Stimulated activated effector memory CD8-positive, alpha-beta T cell treated with anti-CD3 and anti-CD28 coated beads, Interleukin-12 subunit alpha, Interleukin-12 subunit beta, amount 100 ng/mL, for 72 hours (primary cell): ENCODE measurements at places on chromosomes 3 and 15.

- DNase-seq = no peak
Observed at GRCh38 chr3:193879864-193880242, 256.1 kb upstream of the HES1 start.

DNA sequence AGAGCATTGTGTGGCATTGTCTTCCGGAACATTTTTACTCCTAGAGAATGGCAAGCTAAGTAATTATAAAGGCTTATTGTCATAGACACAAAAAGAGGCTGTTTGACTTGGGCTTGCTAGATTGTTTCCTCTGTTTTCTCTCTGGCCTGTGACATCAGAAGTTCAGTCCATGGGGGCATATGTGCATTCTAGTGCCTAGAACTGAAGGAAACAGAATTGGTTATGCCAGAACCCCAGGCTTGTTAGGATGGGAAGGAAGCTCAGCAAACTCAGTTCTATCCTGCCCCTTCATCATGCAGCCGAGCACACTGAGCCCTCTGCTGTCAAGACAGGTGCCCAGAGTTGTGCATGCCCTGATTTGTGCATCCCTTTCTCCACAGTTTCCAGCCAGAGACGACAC is 131.3 kb downstream of the PDE8A start:
- peak; percentile 7 for DNase-seq

- DNase-seq = no peak
Observed at GRCh38 chr15:74144153-74144775, 13.9 kb downstream of the ISLR2 start.

DNA sequence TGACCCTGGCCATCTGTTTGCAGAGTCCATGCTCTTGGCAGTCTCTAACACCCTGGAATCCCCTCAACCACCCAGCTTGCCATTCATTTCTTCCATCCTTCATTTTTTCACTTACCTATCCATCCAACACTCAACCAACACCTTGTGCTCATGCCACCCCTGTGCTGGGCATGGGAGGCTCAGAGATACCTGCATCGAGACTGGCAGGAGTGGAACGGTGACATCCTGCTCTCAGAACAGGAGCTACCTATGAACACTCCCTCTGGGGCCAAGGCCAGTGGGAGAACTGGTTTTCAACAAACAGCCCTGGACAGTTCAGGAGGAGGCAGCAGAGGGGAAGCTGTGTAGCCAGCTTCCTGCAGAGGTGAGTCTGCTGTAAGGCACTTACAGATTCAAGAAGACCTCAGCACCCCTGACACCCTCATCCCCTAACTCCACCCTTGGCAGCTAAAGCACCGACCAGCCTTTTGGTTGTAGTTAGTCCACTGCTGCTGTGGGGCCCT is 19.5 kb upstream of the ATP2B2 start:
- no peak for DNase-seq

- DNase-seq = no peak
Observed at GRCh38 chr15:96297783-96298182, 32.7 kb upstream of the NR2F2 start.

- no peak for DNase-seq
Observed at GRCh38 chr3:45591547-45592040, 3.0 kb upstream of the LIMD1 start.

DNA sequence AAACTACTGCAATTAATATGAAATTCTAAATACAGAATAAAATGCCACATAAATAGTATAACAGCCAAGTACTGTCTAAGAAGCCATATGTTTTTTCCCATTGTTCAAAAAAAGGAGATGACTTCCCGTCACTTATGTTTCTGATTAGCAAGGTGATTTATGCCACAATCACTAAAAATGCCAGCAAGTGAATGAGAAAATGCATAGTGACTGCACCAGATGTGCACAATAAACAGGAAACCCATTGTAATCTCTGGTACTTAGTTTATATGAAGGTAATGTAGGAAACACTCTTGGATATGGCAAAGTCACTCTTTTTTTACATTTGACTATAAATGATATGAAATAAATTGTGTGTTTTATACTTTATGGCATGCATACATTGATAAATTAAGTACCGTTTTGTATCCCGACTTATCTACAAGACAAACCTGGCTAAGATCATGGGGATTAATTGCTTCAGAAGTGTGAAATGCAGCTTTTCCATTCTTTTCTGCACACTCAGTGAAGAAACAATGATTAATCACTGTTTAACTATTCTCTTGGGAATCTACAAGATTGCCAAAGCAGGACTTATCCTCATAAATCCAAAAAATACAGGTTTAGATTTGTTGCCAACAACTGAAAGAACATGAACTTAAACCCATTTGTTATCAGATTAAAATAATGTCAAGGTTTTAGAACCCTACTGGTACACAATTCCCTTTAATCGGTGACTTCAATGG is 164.5 kb downstream of the TBC1D5 start:
- no peak for DNase-seq

DNA sequence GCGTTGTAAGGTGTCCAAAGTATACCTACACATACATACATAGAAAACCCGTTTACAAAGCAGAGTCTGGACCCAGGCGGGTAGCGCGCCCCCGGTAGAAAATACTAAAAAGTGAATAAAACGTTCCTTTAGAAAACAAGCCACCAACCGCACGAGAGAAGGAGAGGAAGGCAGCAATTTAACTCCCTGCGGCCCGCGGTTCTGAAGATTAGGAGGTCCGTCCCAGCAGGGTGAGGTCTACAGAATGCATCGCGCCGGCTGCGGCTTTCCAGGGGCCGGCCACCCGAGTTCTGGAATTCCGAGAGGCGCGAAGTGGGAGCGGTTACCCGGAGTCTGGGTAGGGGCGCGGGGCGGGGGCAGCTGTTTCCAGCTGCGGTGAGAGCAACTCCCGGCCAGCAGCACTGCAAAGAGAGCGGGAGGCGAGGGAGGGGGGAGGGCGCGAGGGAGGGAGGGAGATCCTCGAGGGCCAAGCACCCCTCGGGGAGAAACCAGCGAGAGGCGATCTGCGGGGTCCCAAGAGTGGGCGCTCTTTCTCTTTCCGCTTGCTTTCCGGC is 318.6 kb downstream of the FGF12 start:
- no peak for DNase-seq
